ENCODE measurements at places on chromosomes 5 and 9. TPM values are rescaled to one million over a fixed set of nuclear protein-coding genes. Genes with fewer than 3 reads are reported as not detected.

DNA sequence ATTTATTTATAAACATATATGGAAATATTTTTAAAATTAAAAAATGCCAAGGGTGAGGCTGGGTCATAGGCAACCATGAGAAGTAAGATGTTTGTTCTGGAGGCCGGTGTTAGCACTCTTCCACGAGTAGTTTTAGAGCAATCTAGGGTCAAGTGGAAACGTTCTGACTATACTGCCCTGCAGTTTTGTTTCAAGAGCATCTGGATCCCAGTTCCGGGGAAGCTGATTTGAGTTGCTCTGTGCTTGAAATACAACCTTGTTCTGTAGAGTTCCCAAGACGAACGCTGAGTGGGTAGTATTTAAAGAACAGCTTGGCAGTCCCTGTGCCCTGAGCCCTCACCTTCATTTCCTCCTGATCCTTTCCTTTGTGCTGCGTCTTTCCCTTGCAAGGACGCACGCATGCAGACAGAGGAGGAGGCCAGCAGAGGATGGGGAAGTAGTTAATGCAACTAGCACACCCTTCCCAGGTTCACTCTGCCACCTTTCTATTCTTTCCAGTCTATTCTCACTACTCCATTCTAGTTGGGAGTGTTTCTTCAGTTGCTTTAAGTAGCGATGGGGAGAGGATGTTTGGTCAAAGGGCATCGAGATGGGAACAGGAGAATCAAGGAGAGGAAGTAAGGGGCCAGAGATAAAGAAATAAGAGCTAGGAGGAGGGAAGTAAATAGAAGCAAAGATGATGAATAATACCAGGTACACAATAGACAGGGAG is 68.3 kb upstream of the ZSWIM6 start:
- DNase-seq = no peak
- no peaks in the 10 kb centered on the region for H3K27me3 ChIP-seq
- no peak overlapping the region for H3K27ac ChIP-seq
- no peak overlapping the region for H3K4me3 ChIP-seq
- no peaks in the 10 kb centered on the region for H3K36me3 ChIP-seq

DNA sequence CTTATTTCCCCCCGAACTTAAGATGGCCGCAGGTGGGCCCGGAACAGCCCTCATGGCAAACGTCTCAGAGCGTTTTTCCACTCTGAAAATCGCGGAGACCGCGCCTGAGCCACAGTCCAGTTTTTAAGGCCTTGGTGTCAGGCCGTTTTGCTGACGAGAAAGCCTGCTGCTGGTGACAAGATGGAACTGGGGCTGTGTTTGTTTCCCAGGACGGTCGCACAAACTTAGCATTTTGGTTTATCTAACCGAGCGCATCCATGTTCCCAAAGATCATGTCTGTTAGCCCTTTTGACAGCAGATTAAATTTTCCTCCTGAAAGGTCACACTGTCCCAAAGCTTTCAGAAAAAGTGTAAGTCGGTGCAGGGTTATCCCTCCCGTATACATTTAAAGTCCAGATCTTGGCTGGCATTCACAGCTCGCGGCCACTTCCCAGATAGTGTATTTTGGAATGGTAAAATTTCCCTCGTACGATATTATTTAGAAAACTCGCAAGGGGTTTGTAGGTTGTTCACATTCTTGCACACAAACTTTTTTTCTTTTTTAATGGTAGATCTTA is 812 bp downstream of the SREK1 start:
- peaks cover 40% of the 10 kb centered on the region for H3K4me1 ChIP-seq
- H3K27me3 ChIP-seq = no peaks in the 10 kb centered on the region
- peak; percentile 2 for DNase-seq
- H3K27ac ChIP-seq = peak overlapping the region; percentile 99
- H3K36me3 ChIP-seq = no peaks in the 10 kb centered on the region

DNA sequence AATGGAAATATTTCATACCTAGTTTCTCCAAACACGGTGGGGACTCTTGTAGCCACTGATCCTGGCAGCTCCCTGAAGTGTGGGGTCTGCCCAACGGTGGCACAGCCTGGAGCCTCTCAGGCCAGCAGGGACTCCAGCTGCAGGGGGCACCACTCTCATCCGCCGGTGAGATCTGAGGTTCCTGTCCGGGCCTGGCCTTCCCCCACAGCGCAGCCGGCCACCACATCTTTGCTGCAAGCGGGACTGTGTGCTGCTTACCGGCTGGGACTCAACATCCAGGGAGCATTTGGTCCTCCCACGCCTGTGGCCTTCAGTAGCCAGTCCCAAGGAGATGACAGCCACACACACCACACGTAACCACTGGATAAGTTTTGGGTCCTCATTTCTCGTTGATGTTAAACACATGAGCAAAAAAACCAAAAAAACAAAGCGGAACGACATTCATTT is 7.7 kb upstream of the NKX2-5 start:
- peaks cover 61% of the 10 kb centered on the region for H3K27me3 ChIP-seq
- DNase-seq = no peak
- no peaks in the 10 kb centered on the region for H3K36me3 ChIP-seq
- no peak overlapping the region for H3K4me3 ChIP-seq
- no peak overlapping the region for H3K27ac ChIP-seq
- H3K4me1 ChIP-seq = peaks cover 8% of the 10 kb centered on the region

DUSP1 gene
- total RNA-seq = 9.4 TPM

SLC34A1 gene
- 0.09 TPM for total RNA-seq

ANGPTL2 gene
- not detected for total RNA-seq

NAIP gene
- 3.4 TPM for total RNA-seq

SPINK1 gene
- total RNA-seq = not detected
